ENCODE measurements at places on chromosomes 12 and 14.

DNA sequence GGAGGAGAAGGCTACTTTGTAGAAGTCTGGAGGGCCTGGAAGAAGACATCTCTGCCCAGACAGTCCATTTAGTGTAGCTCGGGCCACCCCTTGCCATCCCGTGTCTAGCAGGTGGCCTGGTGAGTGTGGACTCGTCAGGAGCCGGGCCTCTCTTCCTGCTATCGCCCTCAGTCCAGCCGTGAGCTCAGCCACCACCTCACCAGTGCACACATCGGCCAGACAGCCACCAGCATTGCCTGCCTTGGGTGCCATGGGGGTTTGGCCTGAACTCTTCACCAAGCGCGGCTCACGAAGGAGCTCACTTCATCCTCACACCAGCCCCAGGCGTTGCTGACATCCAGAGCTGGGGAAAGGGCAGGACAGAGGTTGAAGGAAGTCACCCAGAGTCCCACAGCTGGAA, 19.6 kb upstream of the TRAF3 start:
- no peaks in the 10 kb centered on the region for H3K36me3 ChIP-seq
- no peak for DNase-seq
- H3K27me3 ChIP-seq = no peaks in the 10 kb centered on the region
- no peak overlapping the region for H3K27ac ChIP-seq
- no peak overlapping the region for H3K4me3 ChIP-seq
- H3K4me1 ChIP-seq = no peaks in the 10 kb centered on the region

DNA sequence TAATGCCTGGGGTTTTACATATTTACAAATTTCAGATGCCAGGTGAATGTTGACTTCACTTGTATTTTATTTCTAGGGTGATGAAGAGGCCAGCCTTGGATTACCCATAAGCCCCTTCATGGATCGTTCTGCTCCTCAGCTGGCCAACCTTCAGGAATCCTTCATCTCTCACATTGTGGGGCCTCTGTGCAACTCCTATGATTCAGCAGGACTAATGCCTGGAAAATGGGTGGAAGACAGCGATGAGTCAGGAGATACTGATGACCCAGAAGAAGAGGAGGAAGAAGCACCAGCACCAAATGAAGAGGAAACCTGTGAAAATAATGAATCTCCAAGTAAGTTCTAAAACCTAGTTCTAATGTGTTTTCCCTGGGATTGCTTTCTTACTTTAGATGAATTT, 41.3 kb upstream of the SLCO1C1 start:
- no peak for DNase-seq
- no peaks in the 10 kb centered on the region for H3K4me1 ChIP-seq
- H3K36me3 ChIP-seq = no peaks in the 10 kb centered on the region
- H3K4me3 ChIP-seq = no peak overlapping the region
- no peaks in the 10 kb centered on the region for H3K27me3 ChIP-seq

- no peaks in the 10 kb centered on the region for H3K27me3 ChIP-seq
- no peak overlapping the region for H3K4me3 ChIP-seq
- DNase-seq = no peak
- no peak overlapping the region for H3K27ac ChIP-seq
- H3K36me3 ChIP-seq = no peaks in the 10 kb centered on the region
- H3K4me1 ChIP-seq = peaks cover 10% of the 10 kb centered on the region
Observed at GRCh38 chr12:62749586-62749985, 185.4 kb downstream of the PPM1H start.

GRCh38 chr12:25986180-25986579, 27.7 kb downstream of the RASSF8 start:
- no peak for DNase-seq
- H3K4me3 ChIP-seq = no peak overlapping the region
- H3K27me3 ChIP-seq = no peaks in the 10 kb centered on the region
- H3K36me3 ChIP-seq = no peaks in the 10 kb centered on the region

- no peaks in the 10 kb centered on the region for H3K36me3 ChIP-seq
- H3K4me3 ChIP-seq = no peak overlapping the region
- no peak for DNase-seq
Observed at GRCh38 chr14:51869411-51870100, 9.1 kb downstream of the GNG2 start.

DNA sequence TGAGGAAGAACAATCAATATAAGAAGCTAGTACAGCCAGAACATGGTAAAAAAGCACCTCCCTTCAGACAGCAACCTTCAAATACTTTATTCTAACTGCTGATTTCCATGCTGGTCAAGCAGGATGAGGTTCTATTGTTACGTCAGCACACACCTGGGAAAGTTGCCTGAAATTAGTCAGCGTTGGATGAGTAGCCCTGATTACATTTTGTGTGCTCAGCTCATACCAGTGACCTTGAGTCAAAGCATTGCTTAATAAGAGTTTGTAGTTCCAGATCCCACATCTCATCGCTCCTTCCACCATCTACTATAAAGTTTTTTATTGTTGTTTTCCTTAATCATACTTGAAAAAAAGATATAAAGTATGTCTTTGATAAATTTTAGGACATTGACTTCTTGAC, 361.5 kb downstream of the EGLN3 start:
- no peak overlapping the region for H3K27ac ChIP-seq
- H3K4me3 ChIP-seq = no peak overlapping the region
- no peaks in the 10 kb centered on the region for H3K27me3 ChIP-seq
- no peaks in the 10 kb centered on the region for H3K36me3 ChIP-seq
- no peak for DNase-seq
